ENCODE measurements at places on chromosomes 5 and 9. TPM values are rescaled to one million over a fixed set of nuclear protein-coding genes. Genes with fewer than 3 reads are reported as not detected.

DNA sequence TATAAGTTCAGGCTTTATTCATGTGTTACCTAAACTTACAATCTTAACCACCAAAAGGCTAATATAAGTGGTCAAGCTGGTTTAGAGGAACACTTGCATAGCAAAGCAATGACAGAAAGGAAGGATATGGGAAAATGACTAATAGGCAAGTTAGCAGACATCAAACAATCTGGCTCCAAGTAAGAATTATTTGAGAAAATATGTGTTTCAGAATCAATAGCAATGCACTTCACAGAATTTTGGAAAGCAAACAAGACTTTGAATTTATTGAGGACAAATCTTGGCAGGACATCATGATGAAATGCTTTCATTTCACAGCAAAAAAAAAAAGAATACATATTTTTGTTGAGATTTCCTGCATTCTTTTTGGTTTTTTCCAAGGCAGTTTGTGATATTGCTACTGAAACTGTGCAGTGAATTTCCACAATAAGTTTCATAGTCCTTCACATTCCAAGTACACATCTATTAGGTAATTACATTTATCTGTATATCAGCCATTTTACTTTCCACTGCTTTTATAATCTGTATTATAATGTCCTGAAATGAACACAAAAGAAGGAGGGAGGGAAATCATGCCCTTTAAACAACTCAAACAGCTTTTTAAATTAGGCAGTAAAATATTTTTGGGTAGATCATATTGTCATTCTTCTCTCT is 417.9 kb downstream of the NR2F1-AS1 start:
- H3K27me3 ChIP-seq = no peaks in the 10 kb centered on the region
- no peaks in the 10 kb centered on the region for H3K4me1 ChIP-seq
- no peak overlapping the region for H3K27ac ChIP-seq
- no peaks in the 10 kb centered on the region for H3K36me3 ChIP-seq

- no peak overlapping the region for H3K4me3 ChIP-seq
- no peak overlapping the region for H3K27ac ChIP-seq
- no peaks in the 10 kb centered on the region for H3K27me3 ChIP-seq
- H3K36me3 ChIP-seq = no peaks in the 10 kb centered on the region
These were observed 23.7 kb upstream of the ANKH start for GRCh38 chr5:14895301-14895700.

DNA sequence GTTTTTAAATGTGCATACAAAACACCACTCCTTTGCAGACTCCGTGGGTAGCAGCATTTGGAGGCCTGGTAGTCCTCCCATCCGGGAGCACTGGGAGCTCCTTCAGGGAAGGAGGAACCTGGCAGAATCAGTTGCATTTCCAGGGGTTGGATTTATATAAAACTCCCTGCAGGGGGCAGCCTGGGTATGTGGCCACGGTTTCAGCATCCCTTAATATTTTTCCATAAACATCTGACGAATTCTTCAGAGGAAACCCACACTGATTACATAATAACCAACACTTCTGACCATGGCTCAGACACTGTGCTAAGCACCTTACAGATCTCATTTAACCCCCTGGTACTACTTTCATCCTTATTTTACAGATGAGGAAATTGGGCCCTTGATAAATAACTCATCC is 6.1 kb upstream of the AFAP1L1 start:
- DNase-seq = peak; percentile 33
- no peaks in the 10 kb centered on the region for H3K4me1 ChIP-seq
- H3K27me3 ChIP-seq = peaks cover 44% of the 10 kb centered on the region

- no peaks in the 10 kb centered on the region for H3K36me3 ChIP-seq
- no peak overlapping the region for H3K4me3 ChIP-seq
- no peaks in the 10 kb centered on the region for H3K27me3 ChIP-seq
- no peak for DNase-seq
- H3K27ac ChIP-seq = no peak overlapping the region
- peaks cover 5% of the 10 kb centered on the region for H3K4me1 ChIP-seq
These were observed 59.2 kb downstream of the GADD45G start for GRCh38 chr9:89664010-89664409.

DNA sequence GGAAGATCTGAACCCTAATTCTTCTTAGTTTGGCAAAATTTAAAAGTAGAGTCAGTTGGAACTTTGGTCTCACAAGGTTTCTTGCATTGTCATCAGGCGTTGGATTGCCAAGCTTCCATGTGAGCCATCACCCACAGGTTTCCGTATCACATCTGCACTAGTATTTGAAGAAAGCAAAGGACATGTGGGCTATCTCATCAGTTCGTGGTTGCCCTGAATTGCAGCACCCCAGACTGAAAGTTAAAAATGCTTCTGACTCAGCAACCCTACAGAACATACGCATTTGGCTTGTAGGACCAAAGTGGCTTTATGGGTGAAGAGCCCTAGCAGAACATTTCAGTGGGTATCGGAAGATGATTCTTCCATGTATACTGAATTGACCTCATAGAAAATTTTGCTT is 358.0 kb downstream of the ENC1 start:
- peaks cover 18% of the 10 kb centered on the region for H3K27me3 ChIP-seq
- no peaks in the 10 kb centered on the region for H3K36me3 ChIP-seq
- H3K4me3 ChIP-seq = no peak overlapping the region
- no peaks in the 10 kb centered on the region for H3K4me1 ChIP-seq
- DNase-seq = no peak

GRCh38 chr5:127324756-127325155 is 34.2 kb downstream of the MEGF10 start:
- H3K4me1 ChIP-seq = peaks cover 8% of the 10 kb centered on the region
- no peaks in the 10 kb centered on the region for H3K36me3 ChIP-seq
- no peak overlapping the region for H3K4me3 ChIP-seq
- H3K27me3 ChIP-seq = no peaks in the 10 kb centered on the region
- H3K27ac ChIP-seq = no peak overlapping the region
- DNase-seq = no peak

DNA sequence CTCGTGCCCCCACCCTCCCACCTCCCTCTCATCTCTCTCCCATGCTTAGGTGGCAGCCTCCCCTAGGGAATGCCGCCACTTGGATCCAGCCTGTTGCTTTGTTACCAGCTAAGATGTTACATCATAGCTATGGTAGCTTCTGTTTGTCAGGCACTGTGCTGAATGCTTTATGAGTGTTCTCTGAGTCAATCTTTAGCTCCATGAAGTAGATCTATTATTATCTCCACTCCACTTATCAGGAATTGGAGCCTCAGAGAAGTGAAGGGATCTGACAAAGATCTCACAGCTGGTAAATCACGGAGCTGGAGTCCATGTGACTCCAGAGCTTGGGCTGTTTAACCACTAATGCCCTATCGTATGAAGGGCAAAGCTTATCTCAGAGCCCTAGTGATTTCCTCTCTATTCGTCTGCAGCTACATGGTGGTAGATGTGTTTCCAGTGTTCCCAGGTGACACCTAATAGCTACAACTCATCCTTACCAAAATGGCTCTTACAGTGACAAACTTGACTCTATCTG is 54.1 kb downstream of the GARNL3 start:
- H3K27me3 ChIP-seq = no peaks in the 10 kb centered on the region
- H3K36me3 ChIP-seq = no peaks in the 10 kb centered on the region
- peaks cover 25% of the 10 kb centered on the region for H3K4me1 ChIP-seq
- DNase-seq = peak; percentile 24
- H3K4me3 ChIP-seq = no peak overlapping the region

- no peak overlapping the region for H3K4me3 ChIP-seq
- no peaks in the 10 kb centered on the region for H3K27me3 ChIP-seq
- no peak overlapping the region for H3K27ac ChIP-seq
- H3K36me3 ChIP-seq = no peaks in the 10 kb centered on the region
These were observed 321.9 kb upstream of the IRX4 start for GRCh38 chr5:2204366-2205184.

- DNase-seq = no peak
- no peak overlapping the region for H3K4me3 ChIP-seq
- no peak overlapping the region for H3K27ac ChIP-seq
- no peaks in the 10 kb centered on the region for H3K4me1 ChIP-seq
These were observed 42.5 kb downstream of the KLF4 start for GRCh38 chr9:107447081-107447480.

- H3K27me3 ChIP-seq = no peaks in the 10 kb centered on the region
- H3K4me1 ChIP-seq = peaks cover 21% of the 10 kb centered on the region
- DNase-seq = no peak
- peaks cover 10% of the 10 kb centered on the region for H3K36me3 ChIP-seq
These were observed 379 bp upstream of the CLK4 start for GRCh38 chr5:178627259-178627598.

DNA sequence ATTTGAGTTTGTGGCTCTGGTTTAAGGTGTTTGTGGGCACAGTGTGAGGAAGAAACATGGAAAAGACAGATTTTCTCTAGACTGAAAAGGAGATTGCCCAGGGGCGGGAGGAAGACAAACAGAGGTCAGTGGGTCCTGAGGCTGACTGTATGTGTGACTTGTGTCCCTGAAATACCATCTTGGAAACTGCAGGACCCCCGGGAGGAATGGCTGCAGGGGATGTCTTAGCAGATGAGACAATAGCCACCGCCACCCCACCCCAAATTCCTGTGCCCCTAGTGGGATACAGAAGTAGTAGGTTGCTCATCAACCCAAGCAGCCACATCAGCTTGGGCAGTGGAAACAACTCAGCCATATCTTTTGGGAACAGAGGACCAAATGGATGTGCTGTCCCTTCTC is 1.7 kb upstream of the PSAT1 start:
- DNase-seq = no peak
- H3K36me3 ChIP-seq = peaks cover 9% of the 10 kb centered on the region
- no peaks in the 10 kb centered on the region for H3K27me3 ChIP-seq
- no peak overlapping the region for H3K4me3 ChIP-seq
- H3K4me1 ChIP-seq = peaks cover 15% of the 10 kb centered on the region
- no peak overlapping the region for H3K27ac ChIP-seq

GRCh38 chr9:15187589-15187988 is 119.4 kb downstream of the TTC39B start:
- H3K4me3 ChIP-seq = no peak overlapping the region
- no peaks in the 10 kb centered on the region for H3K36me3 ChIP-seq
- DNase-seq = no peak
- no peaks in the 10 kb centered on the region for H3K4me1 ChIP-seq
- no peaks in the 10 kb centered on the region for H3K27me3 ChIP-seq

- no peak overlapping the region for H3K27ac ChIP-seq
- DNase-seq = peak; percentile 18
- H3K27me3 ChIP-seq = no peaks in the 10 kb centered on the region
- no peaks in the 10 kb centered on the region for H3K4me1 ChIP-seq
These were observed 9.3 kb upstream of the RBM22 start for GRCh38 chr5:150710165-150710564.

DNA sequence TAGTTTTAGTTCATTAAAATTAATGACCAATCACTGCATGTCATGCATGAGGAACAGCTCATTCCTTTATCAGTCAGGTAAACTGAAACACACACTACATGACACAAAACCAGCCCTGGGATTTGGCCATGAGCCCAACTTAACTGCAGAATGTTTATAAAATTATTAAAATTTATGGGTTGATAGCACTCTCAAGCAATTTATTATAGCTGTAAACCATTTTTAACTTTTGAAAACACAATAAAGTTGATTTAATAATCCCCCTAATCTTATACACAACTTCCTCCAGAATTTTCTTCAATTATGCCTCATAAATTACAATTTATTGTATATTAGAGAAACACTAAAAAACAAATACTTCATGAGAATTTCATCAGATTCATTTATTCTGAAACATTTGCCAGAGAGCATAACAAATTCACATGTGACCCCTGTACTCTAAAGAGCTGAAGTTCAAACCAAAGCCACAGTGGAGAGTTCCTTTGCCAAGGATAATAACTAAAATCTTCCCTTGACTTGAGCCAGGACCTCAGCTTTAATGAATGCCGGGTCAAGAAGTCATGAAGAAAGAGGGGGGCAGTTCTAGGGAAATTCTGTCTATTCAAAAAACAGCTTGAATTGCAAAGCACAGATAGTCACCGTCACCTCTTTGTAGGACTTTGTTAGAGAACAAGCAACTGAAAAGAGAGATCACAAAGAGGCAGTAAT is 763.7 kb upstream of the GRAMD2B start:
- peak; percentile 3 for DNase-seq
- H3K27ac ChIP-seq = no peak overlapping the region
- no peak overlapping the region for H3K4me3 ChIP-seq
- no peaks in the 10 kb centered on the region for H3K27me3 ChIP-seq
- no peaks in the 10 kb centered on the region for H3K36me3 ChIP-seq

DNA sequence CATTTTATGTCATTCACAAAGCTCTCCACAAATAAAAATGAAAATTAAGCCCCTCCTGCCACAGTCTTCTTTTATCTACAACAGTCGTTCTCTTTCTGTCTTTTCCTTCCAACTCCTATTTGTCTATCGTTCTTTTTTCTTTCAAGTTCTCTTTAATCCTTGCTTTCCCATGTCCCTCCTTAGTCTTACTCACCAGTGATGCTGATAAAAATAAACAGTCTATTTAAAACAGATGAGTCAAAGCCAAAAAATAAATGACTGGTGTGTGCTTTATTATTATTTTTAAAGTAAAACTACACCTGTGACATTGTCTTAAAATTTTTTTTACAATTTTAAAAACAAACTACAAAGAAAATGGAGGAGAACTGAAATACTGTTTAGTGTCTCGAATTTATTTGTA is 137.1 kb upstream of the TMEM161B start:
- no peaks in the 10 kb centered on the region for H3K36me3 ChIP-seq
- H3K27ac ChIP-seq = no peak overlapping the region
- no peaks in the 10 kb centered on the region for H3K4me1 ChIP-seq
- H3K27me3 ChIP-seq = no peaks in the 10 kb centered on the region
- DNase-seq = no peak

ARL14EPL gene
- not detected for total RNA-seq

PCDHB8 gene
- 7.7 TPM for total RNA-seq

DRD1 gene
- 0.77 TPM for total RNA-seq

IL12B gene
- not detected for total RNA-seq

ARL10 gene
- 13.6 TPM for total RNA-seq

ADGRV1 gene
- 4.0 TPM for total RNA-seq

Measured in A673 (cell line).